ENCODE measurements at places on chromosomes 3 and 15. TPM values are rescaled to one million over a fixed set of nuclear protein-coding genes. Genes with fewer than 3 reads are reported as not detected.

CISH gene
- 200 TPM for total RNA-seq

ZNF80 gene
- total RNA-seq: 1.1 TPM

NR2E3 gene
- not detected for total RNA-seq

IGSF11 gene
- 0.20 TPM for total RNA-seq

ACP3 gene
- total RNA-seq: not detected

SERPINI1 gene
- 2.8 TPM for total RNA-seq

- DNase-seq: no peak
These were observed 8.8 kb downstream of the ADPRH start for GRCh38 chr3:119588112-119588511.

DNA sequence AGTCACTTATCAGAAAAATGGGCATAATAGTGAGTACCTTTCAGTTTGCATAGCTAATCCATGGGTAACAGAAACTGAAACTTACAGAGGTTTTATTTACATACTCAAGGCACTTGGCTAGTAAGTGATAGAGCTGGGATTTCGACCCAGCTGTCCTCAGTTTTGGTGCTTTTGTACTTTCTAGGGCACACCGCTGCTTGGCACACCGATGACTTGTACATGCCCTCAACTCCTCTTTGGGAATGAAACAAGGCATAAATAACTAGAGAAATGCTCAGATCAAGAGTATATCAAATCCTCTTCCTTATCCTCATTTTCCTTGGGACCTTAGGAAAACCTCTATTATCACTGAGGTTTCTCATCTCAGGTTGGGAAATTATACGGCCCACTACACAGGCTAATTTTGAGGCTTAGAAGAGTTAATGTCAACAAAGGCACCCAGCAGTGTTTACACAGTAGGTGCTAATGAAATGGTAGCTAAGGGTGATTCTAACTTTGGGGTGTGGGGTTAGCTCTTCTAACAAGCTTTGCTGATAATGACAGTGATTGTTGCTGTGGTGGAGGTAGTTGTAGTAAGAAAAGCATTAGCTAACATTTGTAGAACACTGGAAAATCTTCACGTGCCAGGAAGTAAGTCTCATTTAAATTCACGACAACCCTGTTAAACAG lies 20.3 kb upstream of the DGKG start:
- DNase-seq: no peak

GRCh38 chr3:141434255-141434654 lies 52.6 kb upstream of the RASA2 start:
- DNase-seq: no peak

- DNase-seq: no peak
These were observed 7.3 kb downstream of the PLSCR4 start for GRCh38 chr3:146243559-146243958.

DNA sequence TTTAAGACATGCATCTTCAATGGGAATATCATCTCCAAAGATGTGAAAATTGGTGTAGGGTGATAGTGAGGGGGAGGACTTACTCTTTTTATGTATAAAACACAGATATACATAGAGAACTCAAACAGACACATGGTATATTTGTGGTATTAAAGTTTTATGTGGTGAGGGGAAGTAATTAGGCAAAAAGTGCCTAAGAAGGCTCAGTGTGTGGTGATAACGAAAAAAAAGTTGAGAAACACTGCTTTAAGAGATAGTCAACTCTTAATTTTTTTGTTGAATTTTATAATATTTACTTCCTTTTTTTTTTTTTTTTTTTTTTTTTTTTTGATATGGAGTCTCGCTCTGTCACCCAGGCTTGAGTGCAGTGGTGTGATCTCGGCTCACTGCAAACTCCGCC lies 174.2 kb upstream of the FRMD4B start:
- DNase-seq: no peak

- DNase-seq: no peak
These were observed 45.7 kb downstream of the GLDN start for GRCh38 chr15:51386960-51387698.

- DNase-seq: no peak
These were observed 103.9 kb downstream of the SNRK start for GRCh38 chr3:43390255-43390588.

DNA sequence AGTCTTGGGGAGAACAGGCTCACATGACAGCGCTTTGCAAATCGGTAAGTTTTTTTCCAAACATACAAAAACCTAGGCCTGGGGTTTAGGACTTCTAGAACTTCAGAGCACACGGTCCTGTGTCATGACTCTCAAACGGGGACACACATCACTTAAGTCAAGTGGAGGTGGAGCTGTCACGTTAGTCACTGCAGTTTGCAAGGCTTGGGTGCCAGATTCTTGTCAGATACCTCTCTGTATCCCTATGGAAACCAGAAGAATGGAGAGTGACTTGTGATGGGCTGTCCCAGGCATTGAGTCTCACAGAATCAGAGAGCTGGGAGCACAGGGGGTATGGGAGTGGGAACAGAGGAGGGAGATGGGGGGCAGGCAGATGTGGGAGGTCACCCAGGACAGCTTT lies 64.8 kb downstream of the DUT start:
- DNase-seq: no peak

- DNase-seq: no peak
These were observed 4.2 kb downstream of the PLCL2 start for GRCh38 chr3:16888785-16889607.

GRCh38 chr3:119628816-119629445 lies 31.2 kb downstream of the PLA1A start:
- no peak for DNase-seq

- DNase-seq: no peak
These were observed 997.2 kb downstream of the DIPK2A start for GRCh38 chr3:144968750-144969350.

- DNase-seq: no peak
These were observed 41.8 kb downstream of the SMAD3 start for GRCh38 chr15:67107014-67107812.

GRCh38 chr3:128848936-128849335 lies 30.5 kb upstream of the ACAD9 start:
- no peak for DNase-seq

- no peak for DNase-seq
These were observed 39.9 kb downstream of the LEO1 start for GRCh38 chr15:51931638-51932037.

DNA sequence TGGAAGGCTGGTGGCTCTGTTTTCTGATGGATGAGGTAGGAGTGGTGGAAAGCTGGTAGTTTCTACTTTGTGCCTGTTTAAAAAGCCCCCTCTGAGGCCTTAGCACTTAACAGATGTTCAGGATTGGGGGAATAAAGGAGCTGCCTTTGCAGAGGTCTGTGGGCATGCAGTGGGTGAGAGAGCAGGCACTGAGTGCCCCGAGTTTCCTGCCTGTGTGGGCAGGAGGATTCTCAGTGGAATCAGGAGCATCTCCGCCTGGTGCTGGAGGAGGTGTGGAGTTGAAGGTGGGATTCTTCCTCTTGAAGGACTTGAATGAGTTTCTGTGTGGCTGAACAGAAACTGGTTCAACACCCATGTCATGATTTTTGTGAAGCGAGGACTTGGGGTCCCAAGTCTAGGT lies 74.3 kb downstream of the IGF1R start:
- DNase-seq: no peak

GRCh38 chr15:38046257-38047051 lies 112.0 kb downstream of the TMCO5A start:
- no peak for DNase-seq

Data from T-cell (primary cell).